ENCODE measurements at places on chromosomes 7 and 10.

DNA sequence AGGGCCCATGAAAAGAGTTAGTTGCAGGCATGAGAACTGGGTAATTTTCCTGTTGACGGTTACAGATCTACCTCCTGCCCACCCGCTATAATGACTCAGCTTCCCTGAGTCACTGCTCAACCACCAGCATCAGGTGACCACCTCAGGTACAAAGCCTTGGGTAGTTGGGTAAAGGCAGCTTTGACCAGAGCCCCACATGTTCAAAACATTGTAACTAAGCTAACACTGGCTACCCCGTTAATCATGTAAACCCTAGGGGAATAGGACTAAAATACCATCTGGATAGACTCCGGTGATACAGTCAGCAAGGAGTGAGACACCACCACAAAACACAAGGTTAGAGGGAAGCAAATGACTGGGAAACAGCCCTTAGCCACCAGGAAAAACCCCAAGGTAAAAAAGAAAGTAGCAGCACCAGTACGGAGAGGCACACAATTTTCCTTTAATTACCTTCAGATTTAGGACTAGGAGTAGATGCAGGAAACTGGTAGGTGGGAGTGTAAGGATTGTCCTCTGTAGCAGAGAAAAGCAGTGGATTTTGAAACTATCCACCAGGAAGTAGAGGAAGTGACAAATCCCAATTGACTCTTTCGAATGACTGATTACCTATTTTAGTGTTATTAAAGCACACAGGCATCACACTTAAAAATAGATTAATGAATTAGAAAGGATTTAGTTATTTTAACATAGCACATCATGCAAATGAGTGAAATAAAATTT, 103.5 kb upstream of the PDLIM1 start:
- DNase-seq, result no peak

- DNase-seq, result no peak
These were observed 75.7 kb downstream of the XRCC2 start for GRCh38 chr7:152600266-152600665.

DNA sequence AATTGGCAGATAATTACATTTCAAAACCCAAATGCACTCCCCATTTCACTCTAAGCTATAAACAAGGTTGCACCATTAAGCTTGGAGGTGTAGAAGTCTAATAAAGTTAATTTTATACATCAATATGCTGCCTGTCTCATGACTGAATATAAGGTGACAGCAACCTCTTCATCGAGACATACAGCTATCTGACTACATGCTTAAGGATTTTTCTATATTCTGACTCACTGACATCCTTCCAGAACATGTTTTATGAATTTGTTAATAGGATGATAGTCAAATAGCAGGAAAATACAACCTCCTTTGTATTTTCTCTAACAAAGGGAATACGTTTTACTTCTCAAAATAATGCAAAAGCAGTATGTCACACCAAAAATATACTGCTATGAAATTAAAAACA, 76.6 kb downstream of the NRBF2 start:
- DNase-seq, result no peak

GRCh38 chr10:43090188-43090587, 13.3 kb downstream of the RET start:
- no peak for DNase-seq

- DNase-seq, result no peak
These were observed 257.8 kb upstream of the PCDH15 start for GRCh38 chr10:55058800-55059199.

- no peak for DNase-seq
These were observed 428.3 kb downstream of the TNS3 start for GRCh38 chr7:47153576-47153975.

DNA sequence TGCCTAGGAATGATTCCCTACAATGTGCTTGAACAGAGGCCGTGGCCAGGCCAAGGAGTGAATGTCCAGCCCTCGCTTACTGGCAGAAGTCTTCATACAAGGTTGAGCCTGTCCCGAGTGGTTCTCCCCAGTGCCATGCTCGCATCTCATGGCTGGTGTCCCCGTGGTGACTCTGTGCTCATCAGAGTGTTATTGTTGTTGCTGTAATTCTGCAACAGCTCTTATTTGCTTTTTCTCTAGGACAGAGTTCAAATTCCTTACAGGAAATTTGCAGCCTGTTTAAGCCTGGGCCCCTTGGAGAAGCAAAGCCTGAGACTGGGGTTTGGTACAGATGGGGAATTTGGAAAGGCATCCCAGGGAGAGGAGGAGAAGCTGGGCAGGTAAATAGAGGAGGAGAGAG, 157.7 kb upstream of the PRR15 start:
- DNase-seq, result no peak

GRCh38 chr7:43869867-43870240, 537 bp upstream of the MRPS24 start:
- DNase-seq, result no peak

- DNase-seq, result no peak
These were observed 27.4 kb upstream of the GOLGA7B start for GRCh38 chr10:97822261-97822687.

DNA sequence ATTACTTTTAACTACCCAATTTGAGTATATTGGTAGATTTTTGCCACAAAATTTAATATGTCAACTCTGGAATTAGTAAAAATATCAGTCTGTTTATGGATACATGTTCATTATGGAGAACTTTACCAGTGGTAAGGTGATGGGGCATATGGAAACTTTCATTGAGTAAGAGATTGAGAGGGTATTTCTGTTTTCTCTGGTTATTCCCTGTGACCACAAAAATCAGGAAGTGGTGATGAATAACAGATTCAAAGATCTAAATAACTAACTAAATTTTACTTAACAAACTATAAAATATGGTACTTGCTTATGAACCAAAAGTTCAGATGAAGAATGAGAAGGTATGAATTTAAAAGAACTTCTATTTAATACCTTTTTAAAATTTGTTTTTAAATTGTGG, 22.1 kb upstream of the STEAP4 start:
- no peak for DNase-seq

GRCh38 chr7:20913853-20914252, 127.2 kb upstream of the SP8 start:
- no peak for DNase-seq

DNA sequence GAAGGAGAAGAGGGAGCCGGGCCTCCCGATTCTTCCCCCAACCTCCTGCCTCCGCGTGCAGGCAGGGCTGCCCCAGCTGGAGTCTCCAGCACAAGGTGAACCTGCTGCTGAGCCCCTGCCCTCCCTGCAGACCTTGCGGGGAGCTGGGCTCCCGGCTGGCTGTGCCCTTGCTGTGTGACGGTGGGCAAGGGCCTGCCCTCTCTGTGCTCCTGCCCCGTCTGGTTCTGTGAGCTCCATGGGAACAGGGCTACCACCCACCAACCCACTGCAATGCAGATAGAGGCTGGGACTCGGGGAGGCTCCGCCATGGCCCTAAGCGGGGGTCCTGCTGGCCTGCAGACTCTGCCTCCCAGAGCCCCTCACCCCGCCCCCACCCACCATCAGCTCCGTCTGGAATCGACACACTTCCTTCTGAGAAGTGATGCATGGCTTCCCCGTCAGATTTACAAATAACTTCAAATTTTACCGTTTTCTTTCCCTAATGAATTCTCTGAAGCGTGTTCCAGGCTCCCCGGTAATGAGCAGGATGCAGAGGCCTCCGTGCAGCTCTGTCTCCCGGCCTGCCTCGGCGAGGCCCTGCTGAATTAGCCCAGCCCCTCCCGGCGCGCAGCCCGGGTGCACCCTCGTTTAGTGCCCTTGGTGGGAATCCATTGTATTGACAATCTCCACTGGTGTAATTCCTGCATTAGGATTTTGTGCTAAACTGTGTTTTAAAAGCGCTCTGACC, 111.0 kb downstream of the MICALL2 start:
- no peak for DNase-seq

- no peak for DNase-seq
These were observed 61.8 kb downstream of the ADD3 start for GRCh38 chr10:110069502-110069982.

- DNase-seq, result no peak
These were observed 22.7 kb downstream of the RBM28 start for GRCh38 chr7:128321044-128321422.

GRCh38 chr7:30403477-30403876, 75.1 kb downstream of the NOD1 start:
- no peak for DNase-seq

DNA sequence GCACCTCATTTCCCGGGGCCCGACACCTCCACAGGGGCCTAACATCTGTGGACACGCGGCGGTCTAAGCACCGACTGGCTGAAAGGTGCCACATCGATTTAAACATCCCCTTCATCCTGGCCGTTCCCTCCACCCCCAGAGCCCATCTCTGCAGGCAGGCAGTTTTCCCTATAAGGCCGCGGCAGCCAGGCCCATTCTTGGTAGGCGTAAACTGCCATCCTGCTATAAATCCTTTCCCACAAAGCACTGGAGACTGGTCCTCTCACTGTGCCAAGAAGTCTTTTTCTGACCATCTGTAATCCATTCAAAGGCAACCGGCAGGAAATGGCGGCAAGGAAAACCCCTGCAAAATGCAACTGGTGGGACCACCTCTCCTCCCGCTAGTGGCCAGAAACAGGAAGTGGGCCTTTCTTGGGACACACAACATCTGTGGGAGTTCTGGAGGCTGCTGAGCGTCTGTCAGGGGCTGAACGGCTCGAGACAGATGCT, 22.4 kb downstream of the ATXN7L1 start:
- DNase-seq, result no peak

GRCh38 chr7:131665021-131665420, 108.6 kb upstream of the PODXL start:
- DNase-seq, result no peak

GRCh38 chr7:73896454-73896853, 35.5 kb downstream of the TMEM270 start:
- DNase-seq, result no peak

DNA sequence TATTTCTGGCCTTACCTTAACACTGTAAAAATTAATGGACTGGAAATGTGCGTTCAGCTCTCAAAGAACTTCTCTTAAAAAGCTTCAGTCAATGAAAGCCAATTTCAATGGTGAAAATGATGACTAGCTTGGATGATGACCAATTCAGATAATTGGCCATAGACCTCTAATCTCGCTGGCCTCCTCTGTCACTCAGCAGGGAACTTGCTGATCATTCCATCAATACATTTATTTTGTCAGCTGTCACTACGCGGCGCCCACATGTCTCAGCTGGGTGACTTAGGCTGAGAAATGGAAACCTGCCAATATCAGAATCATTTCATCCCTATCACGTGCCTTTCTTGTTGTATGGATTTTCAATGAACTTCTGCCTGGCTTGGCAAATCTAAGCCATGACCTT, 673.0 kb upstream of the AUTS2 start:
- no peak for DNase-seq

GRCh38 chr7:92924800-92925199, 88.4 kb upstream of the CDK6 start:
- DNase-seq, result no peak

- no peak for DNase-seq
These were observed 3.1 kb upstream of the STK32C start for GRCh38 chr10:132310701-132311337.

- no peak for DNase-seq
These were observed 558.7 kb upstream of the FOXK1 start for GRCh38 chr7:4123346-4123745.

- DNase-seq, result no peak
These were observed 68.9 kb upstream of the INPP5A start for GRCh38 chr10:132468651-132469050.

GRCh38 chr7:68457481-68457880, 1140.8 kb upstream of the AUTS2 start:
- no peak for DNase-seq

- no peak for DNase-seq
These were observed 102.7 kb upstream of the PRSS1 start for GRCh38 chr7:142646386-142647140.

- no peak for DNase-seq
These were observed 17.4 kb upstream of the CEP41 start for GRCh38 chr7:130458257-130458656.

- no peak for DNase-seq
These were observed 181.3 kb upstream of the PRPS1L1 start for GRCh38 chr7:18208921-18209320.

GRCh38 chr7:79055722-79056415, 397.6 kb downstream of the MAGI2 start:
- no peak for DNase-seq

- DNase-seq, result no peak
These were observed 19.8 kb upstream of the ATE1 start for GRCh38 chr10:121947343-121948330.

GRCh38 chr10:71694567-71694968, 25.0 kb downstream of the C10orf105 start:
- no peak for DNase-seq

- no peak for DNase-seq
These were observed 22.4 kb downstream of the VIPR2 start for GRCh38 chr7:159122276-159122675.

DNA sequence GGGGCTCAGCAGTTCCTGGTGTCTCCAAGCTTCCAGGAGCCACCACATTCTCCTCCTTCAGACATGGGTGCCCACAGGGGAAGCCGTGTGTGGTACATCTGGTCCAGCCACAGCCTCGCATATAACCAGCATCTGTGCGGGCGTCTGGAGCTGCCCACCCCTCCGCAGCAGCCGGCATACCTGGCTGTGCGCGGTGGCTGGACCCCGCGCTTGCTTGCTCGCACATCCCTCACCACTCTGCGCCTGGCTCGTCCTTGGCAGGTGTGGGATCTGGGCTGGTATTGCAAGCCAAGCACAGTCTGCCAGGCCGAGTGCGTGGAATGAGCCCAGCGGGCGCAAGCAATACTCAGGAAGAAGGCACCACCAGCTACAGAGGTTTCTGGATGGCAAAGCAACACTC, 117.7 kb upstream of the MBL2 start:
- DNase-seq, result no peak

DNA sequence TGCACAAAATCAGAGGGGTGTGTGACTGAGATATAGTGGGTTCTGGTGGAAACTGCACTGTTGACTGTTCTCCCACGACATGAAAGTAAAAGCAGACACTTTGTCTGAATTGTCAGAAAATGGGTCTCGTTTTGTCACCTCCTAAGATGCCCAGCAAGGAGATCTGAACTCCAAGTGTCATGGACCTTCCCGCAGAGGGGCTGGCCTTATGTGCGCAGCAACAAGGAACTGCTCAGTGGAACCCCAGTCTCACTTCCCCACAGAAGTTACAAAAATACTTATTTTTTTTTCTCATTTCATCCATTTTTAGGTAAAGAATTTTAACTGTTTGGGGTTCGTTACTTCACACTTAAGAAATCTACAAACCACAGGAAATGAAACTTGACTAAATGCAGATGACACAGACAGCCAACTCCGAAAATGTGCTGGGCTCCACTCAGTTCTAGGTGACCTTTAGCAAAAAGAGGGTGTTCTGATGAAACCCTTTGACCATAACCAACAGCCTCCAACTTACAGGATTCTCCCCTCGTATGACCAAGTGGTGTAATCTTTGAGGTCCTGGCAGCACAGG, 115.0 kb downstream of the FAM107B start:
- no peak for DNase-seq

- DNase-seq, result no peak
These were observed 33.3 kb downstream of the ITPRIP start for GRCh38 chr10:104304927-104305326.

- no peak for DNase-seq
These were observed 223.7 kb upstream of the ZMIZ1 start for GRCh38 chr10:78844960-78845607.

Measured in neuronal stem cell (in vitro differentiated cells).